ENCODE measurements at places on chromosomes 6 and 20. TPM values are rescaled to one million over a fixed set of nuclear protein-coding genes. Genes with fewer than 3 reads are reported as not detected.

The KIFC1 gene
- total RNA-seq = 19.8 TPM

The HCRTR2 gene
- total RNA-seq = 0.39 TPM

GRCh38 chr20:37194621-37195417, 15.5 kb upstream of the MROH8 start:
- H3K27ac ChIP-seq = no peak overlapping the region
- no peak overlapping the region for H3K4me3 ChIP-seq
- H3K27me3 ChIP-seq = no peaks in the 10 kb centered on the region
- H3K4me1 ChIP-seq = peaks cover 15% of the 10 kb centered on the region

DNA sequence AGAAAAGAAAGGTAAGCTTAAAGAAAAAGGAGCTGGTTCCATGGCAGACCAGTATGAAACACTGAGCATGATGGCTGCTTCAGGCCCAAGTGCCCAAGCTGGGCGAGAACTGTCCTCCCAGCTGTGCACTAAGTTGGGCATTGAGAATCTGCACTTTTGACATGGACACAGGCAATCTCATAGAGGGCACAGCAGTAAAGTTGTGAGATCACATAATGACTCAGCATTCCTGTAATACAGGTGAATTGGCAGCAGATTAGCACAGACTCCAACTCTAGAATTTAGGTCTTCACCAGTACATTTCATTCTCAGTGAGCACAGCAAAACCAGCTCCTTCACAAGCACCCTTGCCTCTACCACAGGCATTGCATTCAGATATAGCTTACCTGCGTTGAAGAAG, 343.4 kb downstream of the PKHD1 start:
- H3K27me3 ChIP-seq = no peaks in the 10 kb centered on the region
- no peaks in the 10 kb centered on the region for H3K36me3 ChIP-seq
- H3K4me3 ChIP-seq = no peak overlapping the region
- H3K4me1 ChIP-seq = no peaks in the 10 kb centered on the region
- H3K27ac ChIP-seq = no peak overlapping the region
- no peak for DNase-seq

DNA sequence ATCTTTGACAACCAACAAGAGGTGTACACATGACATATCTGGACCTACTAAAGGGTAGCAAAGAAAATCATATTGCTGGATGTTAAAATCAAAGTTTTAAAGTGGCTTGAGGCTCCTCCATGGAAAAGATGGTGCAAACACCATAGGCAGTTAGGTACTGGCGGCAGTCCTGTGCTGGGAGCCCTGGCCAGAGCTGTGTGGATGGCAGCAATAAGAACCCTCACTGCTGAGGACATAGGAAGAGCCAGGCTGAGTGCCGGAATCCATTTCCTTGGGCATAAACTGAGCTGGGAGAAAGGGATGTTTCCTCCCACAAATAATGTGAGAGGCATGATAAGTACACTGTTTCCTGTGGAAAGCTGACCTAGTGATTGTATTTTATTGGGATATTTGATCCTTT, 89.9 kb downstream of the ARID1B start:
- H3K4me1 ChIP-seq = peaks cover 5% of the 10 kb centered on the region
- H3K36me3 ChIP-seq = no peaks in the 10 kb centered on the region
- H3K27ac ChIP-seq = no peak overlapping the region
- DNase-seq = no peak
- no peaks in the 10 kb centered on the region for H3K27me3 ChIP-seq
- no peak overlapping the region for H3K4me3 ChIP-seq

The TXLNB gene
- total RNA-seq = 3.7 TPM

DNA sequence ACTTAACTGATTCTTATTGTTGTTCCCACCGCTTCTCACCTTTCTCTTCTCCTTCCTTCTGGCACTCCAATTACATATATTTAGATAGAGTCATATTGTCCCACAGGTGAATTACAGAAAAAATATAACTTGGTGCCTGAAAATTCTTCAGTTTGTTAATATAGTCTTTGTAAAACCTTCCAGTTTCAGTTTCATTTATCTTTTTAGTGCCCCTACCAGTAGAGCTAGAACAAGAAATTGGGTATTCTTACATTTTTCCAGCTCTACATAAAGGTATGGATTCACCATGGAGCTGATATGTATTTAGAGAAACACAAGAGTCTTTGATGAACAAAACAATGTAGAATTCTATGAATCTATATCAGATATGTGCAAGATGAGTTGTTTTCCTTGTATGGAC, 10.7 kb downstream of the MANEA start:
- no peak for DNase-seq
- no peaks in the 10 kb centered on the region for H3K36me3 ChIP-seq
- H3K27me3 ChIP-seq = no peaks in the 10 kb centered on the region
- no peaks in the 10 kb centered on the region for H3K4me1 ChIP-seq
- no peak overlapping the region for H3K4me3 ChIP-seq

The SOX4 gene
- total RNA-seq = 43.9 TPM

DNA sequence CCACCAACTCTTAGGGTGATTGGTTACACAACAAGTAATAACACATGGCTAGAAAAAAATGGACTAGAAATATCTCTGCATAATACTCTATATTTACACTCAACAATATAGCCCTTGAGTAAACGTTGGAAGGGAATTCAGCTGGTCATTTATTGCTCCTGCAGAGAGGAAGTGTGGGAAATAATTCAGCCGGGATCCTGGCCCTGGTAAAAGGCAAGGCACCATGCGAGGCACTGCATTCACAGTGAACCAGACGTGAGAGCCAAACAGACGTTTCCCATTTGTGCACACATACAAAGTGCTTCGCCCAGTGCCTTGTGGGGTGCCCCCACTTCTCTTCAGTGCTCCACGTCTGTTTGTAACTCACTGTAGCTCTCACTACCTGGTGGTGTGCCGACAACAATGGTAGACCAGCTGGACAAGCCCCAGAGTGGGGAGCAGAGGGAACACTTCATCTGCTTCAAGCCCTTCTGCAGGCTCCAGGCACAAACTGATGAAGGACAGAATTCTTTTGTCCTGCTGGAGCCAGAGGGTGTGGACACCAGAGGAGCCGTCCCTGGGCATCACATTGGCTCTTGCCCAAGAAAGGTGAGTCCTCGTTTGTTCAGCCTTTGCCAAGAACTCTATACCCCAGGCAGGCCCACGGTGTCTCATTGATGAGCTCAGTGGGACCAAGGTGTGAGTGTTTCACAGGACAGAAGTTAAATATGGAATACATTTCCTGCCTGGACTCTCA, 18.8 kb downstream of the SYNDIG1 start:
- no peak for DNase-seq
- H3K4me3 ChIP-seq = no peak overlapping the region
- no peaks in the 10 kb centered on the region for H3K27me3 ChIP-seq
- H3K4me1 ChIP-seq = no peaks in the 10 kb centered on the region
- no peaks in the 10 kb centered on the region for H3K36me3 ChIP-seq
- H3K27ac ChIP-seq = no peak overlapping the region

The C20orf141 gene
- total RNA-seq = 53.6 TPM

The LTB gene
- total RNA-seq = 2.0 TPM

DNA sequence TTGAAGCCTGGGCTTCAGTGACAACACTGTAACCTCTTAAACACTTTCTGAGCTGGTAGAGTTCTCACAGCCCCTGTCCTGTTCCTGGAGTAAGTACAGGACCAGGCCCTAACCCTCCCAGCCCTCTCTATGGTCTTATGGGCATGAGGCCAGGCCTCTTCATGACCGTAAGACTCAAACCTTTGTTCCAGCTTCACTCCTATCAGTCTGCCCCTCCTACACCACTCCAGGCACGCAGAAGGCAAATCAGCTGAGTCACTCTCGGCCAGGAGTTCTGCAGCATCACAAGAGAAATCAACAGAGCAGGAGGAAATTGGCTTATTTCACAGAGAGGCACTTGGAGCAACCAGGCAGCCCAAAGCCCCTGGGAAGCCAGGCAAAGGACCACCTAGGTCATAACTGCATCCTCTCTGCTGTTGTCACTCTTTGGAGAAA, 25.3 kb upstream of the CHD6 start:
- H3K4me3 ChIP-seq = no peak overlapping the region

DNA sequence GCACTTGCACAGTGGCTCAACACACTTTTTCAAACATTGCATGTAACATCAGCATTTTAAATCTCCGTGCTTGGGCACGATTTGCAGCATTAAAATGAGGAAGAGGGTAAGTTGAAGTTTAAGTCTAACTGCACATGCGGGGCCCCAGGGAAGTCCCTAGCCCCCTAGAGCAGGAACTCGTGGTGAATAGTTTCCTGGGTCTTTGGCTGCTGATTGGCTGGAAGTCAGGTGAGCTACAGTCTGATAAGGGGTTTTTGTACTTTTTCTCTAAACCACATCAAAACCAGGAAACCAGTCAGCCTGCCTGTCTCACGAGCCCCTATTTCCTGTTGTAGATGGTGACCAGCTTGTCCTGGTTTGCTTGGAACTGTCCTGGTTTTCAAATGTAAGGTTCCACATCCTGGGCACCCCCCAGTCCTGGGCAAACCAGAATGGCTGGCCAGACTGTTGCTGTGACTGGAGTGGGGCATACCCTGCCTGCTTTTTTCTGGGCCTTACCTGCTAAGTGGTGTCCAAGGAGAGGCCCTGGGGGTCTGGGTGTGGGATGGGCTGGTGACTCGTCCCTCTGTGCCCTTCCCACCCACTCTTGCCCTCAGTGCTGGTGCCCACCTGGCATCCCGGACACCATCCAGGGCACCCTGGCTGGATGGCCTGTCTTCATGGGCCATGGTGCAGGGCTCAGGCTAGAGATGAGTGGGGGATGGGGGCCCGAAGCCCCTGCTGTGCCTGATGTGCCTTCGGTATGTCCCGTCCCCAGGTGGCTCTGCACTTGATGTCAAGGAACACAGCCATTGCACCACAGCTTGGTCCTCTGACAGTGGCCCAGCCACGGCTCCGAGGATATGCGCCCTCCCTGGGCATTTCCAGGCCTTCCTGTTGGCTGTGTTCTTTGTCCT, 31.8 kb downstream of the SUN5 start:
- H3K27ac ChIP-seq = no peak overlapping the region
- no peak overlapping the region for H3K4me3 ChIP-seq
- no peaks in the 10 kb centered on the region for H3K27me3 ChIP-seq
- H3K4me1 ChIP-seq = no peaks in the 10 kb centered on the region
- H3K36me3 ChIP-seq = no peaks in the 10 kb centered on the region

DNA sequence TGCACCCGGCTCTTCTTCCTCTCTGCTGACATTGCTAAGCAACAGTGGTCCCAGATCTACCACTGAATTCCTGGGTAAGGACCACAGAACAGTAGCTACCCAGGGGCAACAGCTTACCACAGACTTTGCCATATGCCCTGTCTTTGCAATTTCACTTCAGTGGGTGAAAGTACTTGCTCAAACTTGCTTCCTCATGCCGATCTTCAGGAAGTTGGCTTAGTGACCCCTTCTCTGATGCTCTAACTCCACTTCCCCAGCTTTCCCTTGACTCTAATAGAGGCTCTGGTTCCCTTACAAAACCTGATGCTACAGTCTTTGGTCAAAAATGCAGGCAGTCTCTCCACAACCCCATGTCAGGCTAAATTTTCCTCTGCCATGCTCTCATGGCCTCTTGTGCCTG, 3.3 kb upstream of the TAAR5 start:
- H3K27ac ChIP-seq = no peak overlapping the region
- H3K4me3 ChIP-seq = no peak overlapping the region
- H3K36me3 ChIP-seq = no peaks in the 10 kb centered on the region
- H3K27me3 ChIP-seq = no peaks in the 10 kb centered on the region
- no peaks in the 10 kb centered on the region for H3K4me1 ChIP-seq

- no peak for DNase-seq
- no peaks in the 10 kb centered on the region for H3K27me3 ChIP-seq
- H3K4me1 ChIP-seq = peaks cover 5% of the 10 kb centered on the region
- no peak overlapping the region for H3K27ac ChIP-seq
- no peaks in the 10 kb centered on the region for H3K36me3 ChIP-seq
- no peak overlapping the region for H3K4me3 ChIP-seq
These were observed 179.7 kb upstream of the SCGN start for GRCh38 chr6:25472306-25472705.

DNA sequence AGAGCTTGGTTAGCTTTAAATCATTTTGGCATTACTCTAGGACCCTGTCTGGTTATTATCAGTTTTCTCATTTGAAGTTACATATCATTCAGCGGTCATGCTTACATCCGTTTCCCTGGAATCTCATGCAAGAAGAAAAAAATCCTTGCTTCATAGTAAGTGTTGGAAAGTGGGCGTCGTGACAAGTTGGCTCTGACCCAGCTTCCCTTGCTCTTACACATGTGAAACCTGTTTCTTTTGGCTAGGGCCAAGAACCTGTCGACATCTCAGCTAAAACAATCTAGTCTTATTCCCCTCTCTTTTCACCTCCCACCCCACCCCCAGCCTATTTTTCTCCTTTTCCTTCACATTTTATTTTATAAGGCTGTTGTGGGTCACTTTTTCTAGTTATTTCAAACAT, 45.5 kb downstream of the ANKS1A start:
- peak overlapping the region; percentile 44 for H3K27ac ChIP-seq
- no peak overlapping the region for H3K4me3 ChIP-seq
- DNase-seq = peak; percentile 74
- peaks cover 51% of the 10 kb centered on the region for H3K4me1 ChIP-seq

The C20orf204 gene
- 4.5 TPM for total RNA-seq

The MATN4 gene
- 2.8 TPM for total RNA-seq

DNA sequence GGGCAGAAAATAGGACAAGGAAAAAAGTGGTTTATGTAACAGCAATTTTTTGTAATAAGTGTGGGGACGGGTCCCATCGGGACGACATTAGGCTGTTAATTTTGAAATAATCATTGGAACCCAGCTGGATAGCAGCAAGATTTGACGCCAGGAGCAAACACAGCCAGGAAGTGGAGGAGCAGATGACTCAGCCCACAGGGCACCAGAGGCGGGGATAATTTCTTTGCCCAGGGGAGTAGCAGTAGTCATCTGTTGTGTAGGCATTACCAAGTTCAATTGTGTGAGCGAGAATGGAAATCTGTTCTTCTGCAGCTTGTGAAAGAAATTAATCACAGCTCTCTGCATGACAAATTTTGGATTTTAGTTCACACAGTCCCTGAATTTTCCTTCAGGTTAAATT, 22.6 kb upstream of the RIN2 start:
- no peak overlapping the region for H3K27ac ChIP-seq
- peak; percentile 30 for DNase-seq
- H3K4me3 ChIP-seq = no peak overlapping the region
- no peaks in the 10 kb centered on the region for H3K27me3 ChIP-seq
- H3K36me3 ChIP-seq = no peaks in the 10 kb centered on the region

All from testis (tissue), 5 donors.